CD8-positive, alpha-beta memory T cell (primary cell): ENCODE measurements at places on chromosomes 5 and 9.

DNA sequence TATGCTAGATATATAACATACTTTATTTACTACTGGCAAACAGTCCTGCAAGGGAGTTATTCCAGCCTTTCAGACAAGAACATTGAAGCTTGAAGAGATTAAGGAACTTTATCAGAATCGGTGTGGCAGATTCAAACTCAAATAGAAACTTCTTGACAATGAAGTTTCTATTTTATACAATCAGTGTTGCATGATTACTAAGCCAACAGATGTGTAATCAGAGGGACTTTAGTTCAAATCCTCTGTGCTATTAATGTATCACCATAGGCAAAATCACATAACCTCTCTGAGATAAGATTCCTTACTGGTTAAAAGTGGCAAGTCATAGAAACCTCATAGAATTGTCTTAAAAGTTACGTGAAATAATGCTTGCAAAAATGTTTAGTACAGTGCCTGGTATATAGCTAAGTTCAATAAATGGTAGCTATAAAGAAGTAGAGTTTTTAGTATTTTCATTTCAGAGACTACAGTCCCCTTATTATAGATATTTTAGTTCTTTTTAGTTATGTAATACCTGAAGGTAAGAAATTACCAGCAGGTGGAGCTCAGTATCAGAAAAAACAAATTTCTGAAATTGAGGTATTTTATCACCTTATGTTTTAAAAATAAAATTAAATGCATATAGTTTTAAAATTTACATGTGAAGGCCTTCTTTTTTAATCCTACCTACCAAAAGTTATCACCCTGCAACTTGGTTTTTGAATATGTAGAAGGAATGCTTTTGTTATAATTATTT is 172.1 kb downstream of the FER start:
- DNase-seq = no peak
- no peaks in the 10 kb centered on the region for H3K36me3 ChIP-seq
- no peaks in the 10 kb centered on the region for H3K27me3 ChIP-seq
- no peak overlapping the region for H3K27ac ChIP-seq
- H3K4me3 ChIP-seq = no peak overlapping the region

DNA sequence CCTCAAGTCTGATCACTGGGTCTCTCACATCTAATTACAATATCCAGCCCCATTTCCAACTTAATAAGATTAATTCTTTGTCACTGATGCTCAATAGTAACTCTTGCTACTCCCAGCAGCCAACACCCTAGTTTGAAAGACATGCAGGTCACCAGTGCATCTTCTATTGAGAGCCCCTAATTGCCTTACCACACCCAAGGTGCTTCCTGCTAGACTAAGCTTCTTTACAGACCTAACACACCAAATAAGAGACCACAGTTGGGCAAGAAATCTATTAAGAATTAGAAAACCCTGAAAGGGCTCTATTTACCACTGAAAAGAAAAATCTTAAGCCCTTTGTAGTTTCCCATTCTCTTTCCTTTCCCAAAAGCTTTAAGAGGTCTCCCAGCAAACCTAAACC is 26.5 kb downstream of the ELAVL2 start:
- no peak overlapping the region for H3K27ac ChIP-seq
- H3K4me3 ChIP-seq = no peak overlapping the region
- H3K36me3 ChIP-seq = no peaks in the 10 kb centered on the region
- no peaks in the 10 kb centered on the region for H3K27me3 ChIP-seq
- H3K4me1 ChIP-seq = no peaks in the 10 kb centered on the region
- DNase-seq = no peak

GRCh38 chr5:64019746-64020145 is 57.5 kb upstream of the HTR1A start:
- DNase-seq = no peak
- H3K4me3 ChIP-seq = no peak overlapping the region
- H3K27ac ChIP-seq = no peak overlapping the region
- no peaks in the 10 kb centered on the region for H3K36me3 ChIP-seq

DNA sequence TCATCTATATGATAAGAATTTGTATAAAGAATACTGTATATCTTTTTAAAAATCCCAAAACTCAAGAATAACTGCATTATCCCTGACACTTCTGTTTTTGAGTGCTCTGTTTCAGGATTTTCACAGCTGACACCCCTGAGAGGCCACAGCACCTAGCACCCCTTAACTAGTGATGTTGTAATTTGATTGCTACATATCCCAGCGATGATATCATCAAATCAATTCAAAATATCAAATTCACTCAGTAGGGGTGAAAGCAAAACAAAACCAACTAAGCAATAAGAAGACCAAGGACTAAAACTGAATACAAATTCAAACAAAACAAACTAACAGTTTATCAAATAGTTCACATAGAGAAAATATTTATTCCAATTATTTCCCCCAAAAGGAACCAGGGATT is 184.3 kb downstream of the MCTP1 start:
- DNase-seq = no peak
- H3K4me3 ChIP-seq = no peak overlapping the region
- no peaks in the 10 kb centered on the region for H3K36me3 ChIP-seq
- no peaks in the 10 kb centered on the region for H3K4me1 ChIP-seq
- no peak overlapping the region for H3K27ac ChIP-seq

- no peaks in the 10 kb centered on the region for H3K36me3 ChIP-seq
- DNase-seq = no peak
- H3K4me1 ChIP-seq = no peaks in the 10 kb centered on the region
- H3K4me3 ChIP-seq = no peak overlapping the region
Observed at GRCh38 chr9:132056717-132057560, 22.7 kb downstream of the MED27 start.

DNA sequence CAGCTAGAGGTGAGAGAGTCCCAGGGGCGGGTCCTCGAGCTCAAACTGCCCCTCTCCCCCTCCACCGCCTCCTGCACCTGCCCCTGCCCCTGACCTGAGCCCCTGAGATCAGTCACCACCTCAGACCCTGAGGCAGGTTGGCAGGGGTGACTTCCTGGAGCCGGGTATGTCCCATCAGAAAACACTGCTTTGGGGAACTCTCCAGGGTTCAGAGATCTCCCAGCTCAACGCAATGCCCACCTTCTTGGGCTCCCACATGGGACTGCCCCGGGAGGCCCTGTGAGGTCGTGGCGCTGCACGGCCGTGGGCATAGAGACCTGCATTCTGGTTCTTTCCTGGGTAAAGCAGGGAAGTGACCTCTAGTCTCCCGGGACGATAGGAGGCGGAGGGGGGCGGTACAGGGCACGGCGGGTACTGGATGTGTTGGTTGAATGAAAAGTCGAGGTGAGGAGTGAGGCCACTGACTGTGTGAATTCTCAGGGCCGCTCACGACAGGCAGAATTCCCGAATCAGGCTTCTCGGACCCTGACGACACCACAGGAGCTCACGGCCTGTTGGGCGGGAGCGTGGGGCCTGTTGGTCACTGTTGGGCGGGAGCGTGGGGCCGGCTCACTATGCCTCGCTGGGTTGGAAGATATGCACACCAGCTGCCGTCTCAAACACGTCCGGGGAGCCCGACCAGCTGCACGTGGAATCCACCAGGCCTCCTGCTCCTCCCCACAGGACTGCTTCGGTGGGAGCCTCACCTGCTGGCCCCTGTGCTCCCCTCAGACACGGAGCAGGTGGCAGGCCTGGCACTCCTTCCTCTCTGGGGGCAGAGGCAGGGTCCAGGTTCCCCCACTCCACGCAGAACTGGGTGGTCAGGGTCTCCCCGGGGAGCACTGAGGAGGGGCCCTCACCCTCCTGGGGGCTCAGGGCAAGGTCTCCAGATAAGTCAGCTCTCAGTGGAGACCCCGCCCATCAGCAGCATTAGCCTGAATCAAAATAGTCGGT is 178.0 kb upstream of the PPP1R26 start:
- no peaks in the 10 kb centered on the region for H3K4me1 ChIP-seq
- H3K4me3 ChIP-seq = no peak overlapping the region
- no peaks in the 10 kb centered on the region for H3K27me3 ChIP-seq
- H3K27ac ChIP-seq = no peak overlapping the region
- no peaks in the 10 kb centered on the region for H3K36me3 ChIP-seq

GRCh38 chr5:160693831-160694465 is 158.1 kb downstream of the ATP10B start:
- no peak for DNase-seq
- no peak overlapping the region for H3K27ac ChIP-seq
- H3K27me3 ChIP-seq = no peaks in the 10 kb centered on the region
- no peak overlapping the region for H3K4me3 ChIP-seq

- DNase-seq = no peak
- H3K36me3 ChIP-seq = no peaks in the 10 kb centered on the region
- no peaks in the 10 kb centered on the region for H3K4me1 ChIP-seq
- no peak overlapping the region for H3K27ac ChIP-seq
- no peaks in the 10 kb centered on the region for H3K27me3 ChIP-seq
- no peak overlapping the region for H3K4me3 ChIP-seq
Observed at GRCh38 chr5:142749321-142749720, 20.9 kb upstream of the ARHGAP26 start.

- no peak for DNase-seq
- H3K27me3 ChIP-seq = no peaks in the 10 kb centered on the region
- H3K4me3 ChIP-seq = no peak overlapping the region
- H3K36me3 ChIP-seq = no peaks in the 10 kb centered on the region
Observed at GRCh38 chr9:29160763-29161353, 1587.6 kb upstream of the C9orf72 start.

DNA sequence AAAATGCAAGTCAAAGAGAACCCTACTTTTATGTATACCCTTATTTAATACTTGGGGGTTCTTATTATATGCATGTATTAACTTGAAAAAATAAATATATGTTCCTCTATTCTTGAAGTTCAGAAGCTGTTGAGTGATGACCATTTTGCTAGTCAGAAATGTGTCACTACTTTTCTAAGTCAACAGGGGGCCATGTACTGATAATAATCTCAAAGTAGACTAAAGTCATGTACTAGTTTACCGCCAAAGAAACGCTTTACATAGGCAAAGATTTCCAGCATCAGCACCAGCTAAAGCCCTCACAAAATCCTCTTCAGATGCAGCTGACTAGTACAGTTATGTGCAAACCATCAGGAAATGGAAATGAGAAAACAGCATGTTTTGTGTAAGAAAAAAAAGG is 5.7 kb upstream of the BHMT start:
- H3K4me3 ChIP-seq = no peak overlapping the region
- no peak overlapping the region for H3K27ac ChIP-seq
- no peak for DNase-seq
- H3K36me3 ChIP-seq = no peaks in the 10 kb centered on the region
- peaks cover 10% of the 10 kb centered on the region for H3K27me3 ChIP-seq

DNA sequence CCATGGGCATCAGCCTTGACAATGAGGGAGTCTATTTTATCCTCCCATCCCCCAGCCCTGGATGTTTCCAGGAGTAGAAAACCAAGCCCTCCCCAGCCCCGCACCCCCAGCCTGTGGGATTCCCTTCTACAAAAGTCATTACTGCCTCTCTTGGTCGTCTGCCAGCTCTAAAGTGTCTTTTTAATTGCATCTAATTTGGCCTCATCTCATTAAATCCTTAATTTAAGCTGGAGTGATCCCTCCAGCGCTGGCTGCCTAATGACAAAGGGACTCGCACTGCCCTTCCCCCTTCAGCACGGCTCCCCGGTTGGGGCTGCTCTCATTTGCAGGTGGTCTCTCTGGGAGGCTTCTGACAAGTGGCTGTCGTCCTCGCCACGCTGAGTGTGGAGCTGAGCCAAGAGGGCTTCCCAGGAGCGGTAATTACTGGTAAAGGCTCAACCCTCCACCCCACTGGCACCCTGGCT is 107.9 kb upstream of the ALDH1B1 start:
- H3K36me3 ChIP-seq = no peaks in the 10 kb centered on the region
- H3K27me3 ChIP-seq = no peaks in the 10 kb centered on the region
- no peak overlapping the region for H3K27ac ChIP-seq
- no peak for DNase-seq
- H3K4me3 ChIP-seq = no peak overlapping the region
- no peaks in the 10 kb centered on the region for H3K4me1 ChIP-seq

- H3K4me1 ChIP-seq = no peaks in the 10 kb centered on the region
- H3K36me3 ChIP-seq = peaks cover 12% of the 10 kb centered on the region
- H3K27ac ChIP-seq = no peak overlapping the region
- H3K27me3 ChIP-seq = no peaks in the 10 kb centered on the region
- DNase-seq = no peak
- no peak overlapping the region for H3K4me3 ChIP-seq
Observed at GRCh38 chr5:6760686-6761085, 47.5 kb downstream of the TENT4A start.

DNA sequence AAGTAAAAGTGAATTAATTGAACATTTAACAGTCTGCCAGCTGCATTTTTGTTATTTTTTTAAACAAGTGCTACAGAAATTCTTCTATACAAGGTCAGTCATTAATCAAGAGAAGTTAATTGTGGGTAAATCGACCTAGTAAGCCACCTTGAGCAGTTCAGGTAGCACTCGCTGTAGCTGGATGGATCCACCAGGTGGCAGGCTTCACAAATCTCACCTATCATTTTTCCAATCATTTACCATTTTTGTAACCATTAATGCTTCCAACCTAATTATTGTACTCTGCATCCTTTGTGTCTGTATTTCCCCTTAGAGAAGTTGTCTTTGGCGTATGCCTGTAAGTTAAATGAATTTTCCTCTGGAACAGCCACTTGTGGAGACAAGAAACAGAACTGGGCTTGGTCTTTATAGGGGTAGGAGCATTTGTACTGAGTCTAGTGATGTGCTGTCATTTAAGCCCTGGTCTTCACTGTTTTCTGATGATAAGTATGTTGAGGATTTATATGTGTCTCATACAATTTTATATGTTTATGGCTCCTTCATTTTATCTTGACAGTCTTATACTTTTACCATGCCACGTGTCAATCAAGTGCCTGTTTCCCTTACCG is 39.5 kb downstream of the CD180 start:
- H3K36me3 ChIP-seq = peaks cover 5% of the 10 kb centered on the region
- no peak overlapping the region for H3K4me3 ChIP-seq
- H3K4me1 ChIP-seq = peaks cover 47% of the 10 kb centered on the region
- no peak overlapping the region for H3K27ac ChIP-seq
- no peaks in the 10 kb centered on the region for H3K27me3 ChIP-seq

- DNase-seq = no peak
- H3K4me3 ChIP-seq = no peak overlapping the region
- H3K4me1 ChIP-seq = no peaks in the 10 kb centered on the region
Observed at GRCh38 chr9:29648601-29649000, 2075.3 kb upstream of the C9orf72 start.

DNA sequence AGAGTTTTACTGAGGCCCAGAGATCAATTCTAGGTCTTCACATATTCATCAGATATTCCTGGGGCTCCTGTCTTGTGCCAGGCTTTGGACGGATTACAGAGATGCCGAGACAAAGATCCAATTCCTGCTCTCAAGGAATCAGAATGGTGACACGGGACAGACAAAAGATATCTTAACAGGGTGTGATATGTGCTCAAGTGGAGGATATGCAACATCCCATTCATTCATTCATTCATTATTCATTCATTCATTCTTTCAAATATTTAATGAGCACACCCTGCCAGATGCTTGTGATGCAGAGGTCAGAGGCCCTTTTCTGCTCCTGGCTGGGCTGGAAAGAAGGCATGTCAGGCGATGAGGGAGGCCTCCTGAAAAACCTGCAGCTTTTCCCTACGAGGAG is 21.8 kb downstream of the LHX2 start:
- H3K27me3 ChIP-seq = peaks cover 8% of the 10 kb centered on the region
- DNase-seq = no peak
- H3K27ac ChIP-seq = no peak overlapping the region
- H3K4me3 ChIP-seq = no peak overlapping the region
- no peaks in the 10 kb centered on the region for H3K4me1 ChIP-seq

GRCh38 chr5:170475294-170476000 is 28.4 kb upstream of the KCNIP1 start:
- no peaks in the 10 kb centered on the region for H3K4me1 ChIP-seq
- no peaks in the 10 kb centered on the region for H3K36me3 ChIP-seq
- H3K27me3 ChIP-seq = no peaks in the 10 kb centered on the region
- DNase-seq = no peak
- no peak overlapping the region for H3K4me3 ChIP-seq
- H3K27ac ChIP-seq = no peak overlapping the region
